ENCODE measurements at places on chromosomes 12 and 14.

DNA sequence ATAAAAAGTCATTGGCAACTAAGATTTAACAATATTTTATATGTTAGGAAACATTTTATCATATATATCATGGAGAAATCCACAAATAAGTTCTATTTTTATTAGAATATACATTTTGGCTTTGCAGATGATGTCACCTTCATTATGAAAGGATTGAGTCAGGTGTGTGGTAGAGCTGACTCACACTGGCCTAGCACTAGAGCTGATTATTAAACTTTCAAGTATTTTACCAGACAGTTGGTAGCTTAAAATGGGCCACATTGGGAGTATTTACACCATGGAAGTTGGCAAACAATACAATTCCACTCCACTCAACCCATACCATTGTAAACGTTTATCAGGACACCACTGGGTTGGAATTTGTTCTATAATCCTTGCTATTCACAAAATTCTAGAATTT, 1036.6 kb downstream of the TRHDE start:
- DNase-seq: no peak

DNA sequence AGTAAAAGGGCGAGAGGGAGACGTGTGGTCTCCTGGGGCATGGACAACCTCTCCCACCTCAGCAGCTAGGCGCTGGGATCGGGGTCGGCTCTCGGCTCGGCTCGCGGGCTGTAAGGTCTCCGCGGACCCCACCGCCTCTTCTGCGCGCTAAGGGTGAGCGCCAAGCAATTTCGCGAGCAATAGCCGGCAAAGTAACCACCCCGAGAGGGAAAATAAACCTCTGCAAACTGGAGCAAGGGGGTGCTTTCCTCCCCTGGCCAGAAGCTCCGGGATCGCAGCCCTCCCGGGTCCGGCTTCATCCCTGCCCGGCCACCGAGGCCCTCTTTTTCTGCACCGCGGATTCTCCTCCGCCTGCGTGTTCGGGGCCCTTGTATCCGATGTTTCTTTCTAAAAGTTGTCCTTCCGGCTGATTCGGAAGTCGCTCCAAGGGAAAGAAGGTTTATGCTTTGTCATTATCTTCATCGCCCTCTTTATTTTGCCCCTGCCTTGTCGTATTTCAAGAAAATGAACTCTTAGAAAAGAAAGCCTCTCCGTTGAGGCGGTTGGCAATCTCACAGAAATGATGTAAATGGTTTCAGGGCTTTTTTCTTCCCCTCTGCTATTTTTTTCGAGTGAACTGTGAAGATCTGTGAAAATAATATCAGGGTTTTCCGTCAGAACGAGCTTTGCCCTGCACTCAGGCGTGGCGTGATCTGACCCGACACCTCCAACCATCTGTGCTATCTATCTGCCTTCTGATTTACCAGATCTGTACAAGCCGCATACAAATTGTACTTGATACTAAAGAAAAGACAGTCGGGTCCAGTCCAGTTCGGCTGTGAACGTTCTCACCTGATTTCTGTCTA, 1.7 kb upstream of the SIX6 start:
- DNase-seq: peak; percentile 5

- no peak for DNase-seq
These were observed 184.7 kb downstream of the PHETA1 start for GRCh38 chr12:111184161-111184560.

GRCh38 chr14:22538671-22539228, 50.3 kb downstream of the DAD1 start:
- no peak for DNase-seq

GRCh38 chr12:127145929-127146789, 1120.8 kb upstream of the TMEM132C start:
- DNase-seq: peak; percentile 92

DNA sequence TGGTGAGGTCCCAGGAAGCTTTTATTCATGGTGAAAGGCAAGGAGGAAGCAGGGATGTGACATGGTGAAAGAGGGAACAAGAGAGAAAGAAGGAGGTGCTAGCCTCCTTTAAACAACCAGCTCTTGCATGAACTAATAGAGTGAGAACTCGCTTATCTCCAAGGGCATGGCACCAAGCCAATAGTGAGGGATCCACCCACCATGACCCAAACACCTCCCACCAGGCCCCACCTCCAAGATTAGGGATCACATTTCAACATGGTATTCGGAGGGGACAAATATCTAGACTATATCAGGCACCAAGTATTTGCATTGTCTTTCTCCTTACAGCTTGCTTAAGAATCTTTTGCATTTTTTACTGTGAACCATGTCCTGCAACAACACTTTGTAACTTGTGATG, 91.9 kb upstream of the DHRS4 start:
- no peak for DNase-seq

All from GM03348 (cell line).